ENCODE measurements at places on chromosomes 1 and 21. TPM values are rescaled to one million over a fixed set of nuclear protein-coding genes. Genes with fewer than 3 reads are reported as not detected.
A peak's percentile ranks its signal among the peaks of the same experiment; 100 is the strongest.

GRCh38 chr1:90135286-90135685, 140.4 kb downstream of the ZNF326 start:
- no peak overlapping the region for H3K4me3 ChIP-seq
- H3K27ac ChIP-seq, result no peak overlapping the region
- no peaks in the 10 kb centered on the region for H3K4me1 ChIP-seq
- no peaks in the 10 kb centered on the region for H3K27me3 ChIP-seq
- no peaks in the 10 kb centered on the region for H3K36me3 ChIP-seq
- DNase-seq, result no peak

DNA sequence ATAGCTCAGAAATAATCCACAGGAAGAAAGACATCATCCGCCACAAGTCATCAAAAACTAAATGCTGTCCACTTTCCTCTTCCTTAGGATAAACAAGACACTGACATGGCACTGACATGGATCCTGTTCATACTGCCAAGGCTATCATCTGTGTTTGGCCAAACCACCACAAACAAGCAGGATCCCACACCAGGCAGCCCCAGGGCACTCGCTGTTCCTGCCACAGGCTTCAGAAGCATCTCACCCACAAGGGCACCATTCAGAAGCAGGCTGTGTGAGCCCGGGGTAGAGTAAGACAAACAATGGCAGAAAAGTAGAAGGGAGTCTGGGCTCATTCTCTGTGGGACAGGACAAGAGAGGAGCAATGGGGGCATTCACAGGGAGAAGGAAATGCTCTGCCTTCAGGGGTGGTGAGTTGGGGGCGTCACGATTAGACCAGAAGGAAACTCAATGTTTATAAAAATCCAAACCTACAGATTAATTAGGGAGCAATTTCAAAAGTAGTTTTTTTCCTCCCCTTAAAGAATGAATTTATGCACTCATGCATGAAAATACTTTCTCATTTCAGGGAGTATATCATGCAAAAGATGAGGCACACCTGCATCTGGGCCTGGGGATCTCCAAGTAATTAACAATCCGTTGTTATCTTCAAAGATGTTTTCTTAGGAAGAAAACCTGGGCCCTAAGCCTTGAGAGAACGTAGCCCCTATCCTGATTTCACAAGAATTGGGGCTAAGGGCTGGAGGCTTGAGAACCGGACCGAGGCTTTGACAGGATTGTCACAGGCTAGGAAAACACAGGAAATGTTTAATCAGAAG, 43.3 kb upstream of the ATP1A1 start:
- no peak overlapping the region for H3K4me3 ChIP-seq
- H3K27me3 ChIP-seq, result no peaks in the 10 kb centered on the region
- H3K4me1 ChIP-seq, result no peaks in the 10 kb centered on the region
- H3K36me3 ChIP-seq, result no peaks in the 10 kb centered on the region
- no peak for DNase-seq

The UMODL1 gene
- total RNA-seq, result not detected

The GBP4 gene
- 2.5 TPM for total RNA-seq

DNA sequence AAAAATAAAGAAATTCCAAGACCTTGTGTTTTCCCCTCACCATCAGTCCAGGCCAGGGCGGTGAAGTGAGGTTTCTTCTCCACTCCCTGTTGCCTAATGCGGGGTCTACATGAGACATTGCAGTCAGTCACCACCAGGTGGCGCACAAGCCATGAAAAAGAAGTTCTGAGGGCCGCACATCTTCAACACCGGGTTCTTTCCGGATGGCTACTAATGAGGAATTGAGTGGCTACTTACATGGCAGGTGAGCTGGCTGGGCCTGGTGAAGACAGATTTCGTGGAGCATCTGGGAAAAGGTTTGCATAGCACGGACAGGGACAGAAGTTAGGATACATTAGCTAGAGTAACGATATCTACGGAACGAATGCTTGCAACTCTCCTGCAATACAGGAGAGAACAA, 15.8 kb upstream of the S100A11 start:
- no peaks in the 10 kb centered on the region for H3K36me3 ChIP-seq
- peaks cover 17% of the 10 kb centered on the region for H3K4me1 ChIP-seq
- H3K4me3 ChIP-seq, result no peak overlapping the region
- H3K27me3 ChIP-seq, result no peaks in the 10 kb centered on the region

The LRRC7 gene
- total RNA-seq, result not detected

DNA sequence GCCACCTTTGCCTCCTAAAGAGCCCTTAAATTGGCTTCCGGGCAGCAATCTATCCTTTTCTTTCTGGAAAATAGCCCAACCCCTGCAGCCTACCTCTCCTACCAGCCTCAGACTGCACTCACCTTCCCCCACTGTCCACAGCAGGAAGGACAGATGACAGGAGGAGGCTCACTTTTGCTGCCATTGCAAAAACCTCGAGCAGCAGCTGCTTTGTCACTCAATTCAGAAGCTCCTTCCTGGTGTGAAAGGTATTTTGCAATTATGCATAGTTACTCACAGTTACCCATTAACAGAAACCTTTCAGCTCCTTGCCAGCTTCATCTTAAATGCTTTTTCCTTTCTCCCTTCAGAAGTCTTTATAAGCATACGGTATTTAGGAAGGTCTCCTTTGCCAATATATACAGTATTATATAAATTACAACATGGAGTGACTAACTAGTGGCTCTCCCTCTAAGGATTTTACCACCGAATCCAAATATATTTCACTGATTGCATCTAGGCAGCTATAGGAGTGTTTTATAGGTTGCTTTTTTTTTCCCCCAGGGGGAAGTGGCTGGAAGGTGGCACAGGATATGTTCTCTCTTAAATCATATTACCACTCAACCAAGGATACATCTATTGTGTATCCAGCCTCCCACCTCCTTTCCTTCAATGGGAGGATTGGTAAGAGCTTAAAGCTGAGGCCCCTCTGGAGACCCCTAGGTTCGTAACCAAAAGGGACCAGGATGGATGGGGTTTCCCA, 142.1 kb upstream of the IPO9 start:
- no peaks in the 10 kb centered on the region for H3K4me1 ChIP-seq
- H3K4me3 ChIP-seq, result no peak overlapping the region
- DNase-seq, result no peak
- H3K27ac ChIP-seq, result no peak overlapping the region
- no peaks in the 10 kb centered on the region for H3K27me3 ChIP-seq

DNA sequence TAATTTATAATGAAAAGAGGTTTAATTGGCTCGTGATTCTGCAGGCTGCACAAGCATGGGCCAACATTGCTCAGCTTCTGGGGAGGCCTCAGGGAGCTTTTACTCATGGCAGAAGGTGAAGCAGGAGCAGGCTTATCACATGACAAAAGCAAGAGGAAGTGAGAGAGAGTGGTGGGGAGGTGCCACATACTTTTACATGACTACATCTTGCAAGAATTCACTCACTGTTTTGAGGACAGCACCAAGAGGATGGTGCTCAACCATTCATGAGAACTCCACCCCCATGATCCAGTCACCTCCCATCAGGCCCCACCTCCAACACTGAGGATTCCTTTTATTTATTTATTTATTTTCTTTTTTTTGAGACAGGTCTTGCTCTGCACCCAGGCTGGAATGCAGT, 5.5 kb upstream of the PLEKHM2 start:
- H3K27ac ChIP-seq, result no peak overlapping the region
- no peak overlapping the region for H3K4me3 ChIP-seq
- peaks cover 17% of the 10 kb centered on the region for H3K4me1 ChIP-seq
- no peaks in the 10 kb centered on the region for H3K27me3 ChIP-seq
- DNase-seq, result no peak

GRCh38 chr1:221761354-221762002, 19.6 kb upstream of the DUSP10 start:
- no peak overlapping the region for H3K4me3 ChIP-seq
- H3K27ac ChIP-seq, result no peak overlapping the region
- no peak for DNase-seq
- H3K36me3 ChIP-seq, result no peaks in the 10 kb centered on the region
- H3K27me3 ChIP-seq, result no peaks in the 10 kb centered on the region
- H3K4me1 ChIP-seq, result no peaks in the 10 kb centered on the region

DNA sequence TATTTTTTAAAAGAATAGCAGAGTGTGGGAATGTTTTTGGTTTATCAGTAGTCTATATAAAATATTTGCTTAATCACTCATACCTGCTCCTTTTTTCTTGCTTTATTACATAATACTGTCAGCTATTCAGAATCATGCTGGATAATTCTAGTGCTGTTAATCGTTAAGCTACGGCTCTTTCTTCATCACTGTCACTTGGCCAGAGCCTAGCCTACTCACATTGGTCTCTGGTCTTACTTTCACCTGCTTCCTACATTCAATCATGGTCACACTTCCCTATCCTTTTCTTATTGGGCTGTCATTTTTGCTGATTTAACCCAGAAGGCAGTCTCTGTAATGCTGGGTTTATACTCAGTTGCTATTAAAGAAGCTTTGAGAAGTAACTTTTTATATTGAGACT, 2.5 kb downstream of the KLHL20 start:
- H3K4me3 ChIP-seq, result no peak overlapping the region
- no peak overlapping the region for H3K27ac ChIP-seq
- H3K4me1 ChIP-seq, result peaks cover 8% of the 10 kb centered on the region
- DNase-seq, result no peak

- no peaks in the 10 kb centered on the region for H3K36me3 ChIP-seq
- no peaks in the 10 kb centered on the region for H3K27me3 ChIP-seq
- no peak for DNase-seq
- peaks cover 32% of the 10 kb centered on the region for H3K4me1 ChIP-seq
- peak overlapping the region; percentile 87 for H3K27ac ChIP-seq
- H3K4me3 ChIP-seq, result no peak overlapping the region
These were observed 43.7 kb upstream of the PSEN2 start for GRCh38 chr1:226826479-226827261.

The MAP1LC3C gene
- total RNA-seq, result 6.7 TPM

The SPATC1L gene
- total RNA-seq, result 5.8 TPM

DNA sequence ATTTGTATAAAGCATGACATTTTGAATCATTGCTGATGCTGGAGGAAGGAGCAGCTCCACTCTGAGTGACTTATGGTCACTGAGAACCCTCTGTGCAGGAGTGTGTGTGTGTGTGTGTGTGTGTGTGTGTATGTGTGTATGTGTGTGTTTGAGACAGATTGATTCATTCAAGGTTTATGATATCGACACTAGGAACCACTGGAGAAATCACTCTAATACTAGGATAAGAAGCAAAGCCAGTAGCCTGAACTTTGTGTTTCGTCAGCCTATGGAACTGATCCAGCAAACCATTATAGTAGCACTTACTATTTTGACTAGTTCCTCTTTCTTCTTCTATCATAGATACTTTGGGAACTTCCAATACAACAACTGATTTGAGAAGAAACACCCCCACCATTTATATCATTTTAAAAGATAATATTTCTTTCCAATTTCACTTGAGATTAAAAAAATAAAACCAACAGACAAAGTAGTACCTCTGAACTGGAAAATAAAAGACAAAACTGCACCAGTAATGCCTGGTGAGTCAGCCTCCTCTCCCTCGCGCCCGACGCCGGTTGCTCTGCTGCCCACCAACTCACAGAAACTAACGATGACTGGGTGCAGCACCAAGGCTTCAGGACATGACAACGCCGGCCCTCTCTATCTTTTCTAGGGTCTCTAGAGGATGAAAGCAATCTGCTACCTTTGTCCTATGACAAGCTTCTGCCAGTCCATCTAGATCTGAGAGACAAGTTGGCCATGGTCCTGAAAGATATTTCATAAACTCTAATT, 20.9 kb downstream of the SLAMF1 start:
- H3K4me3 ChIP-seq, result no peak overlapping the region
- H3K27me3 ChIP-seq, result no peaks in the 10 kb centered on the region
- no peak for DNase-seq

The CAPN2 gene
- total RNA-seq, result 167 TPM

DNA sequence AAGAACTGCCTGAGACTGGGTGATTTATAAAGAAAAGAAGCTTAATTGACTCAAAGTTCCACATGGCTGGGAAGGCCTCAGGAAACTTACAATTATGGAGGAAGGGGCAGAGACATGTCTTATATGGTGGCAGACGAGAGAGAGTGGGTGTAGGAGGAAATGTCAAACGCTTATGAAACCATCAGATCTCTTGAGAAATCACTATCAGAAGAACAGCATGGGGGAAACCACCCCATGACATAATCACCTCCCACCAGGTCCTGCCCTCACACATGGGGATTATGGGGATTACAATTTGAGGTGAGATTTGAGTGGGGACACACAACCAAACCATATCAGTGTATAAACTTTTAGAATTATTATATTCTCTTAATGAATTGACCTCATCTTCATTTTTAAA, 335.9 kb upstream of the DPYD start:
- no peak overlapping the region for H3K27ac ChIP-seq
- H3K36me3 ChIP-seq, result no peaks in the 10 kb centered on the region
- H3K4me1 ChIP-seq, result no peaks in the 10 kb centered on the region
- DNase-seq, result no peak
- H3K4me3 ChIP-seq, result no peak overlapping the region

The FCRL6 gene
- not detected for total RNA-seq

The CFAP57 gene
- not detected for total RNA-seq

DNA sequence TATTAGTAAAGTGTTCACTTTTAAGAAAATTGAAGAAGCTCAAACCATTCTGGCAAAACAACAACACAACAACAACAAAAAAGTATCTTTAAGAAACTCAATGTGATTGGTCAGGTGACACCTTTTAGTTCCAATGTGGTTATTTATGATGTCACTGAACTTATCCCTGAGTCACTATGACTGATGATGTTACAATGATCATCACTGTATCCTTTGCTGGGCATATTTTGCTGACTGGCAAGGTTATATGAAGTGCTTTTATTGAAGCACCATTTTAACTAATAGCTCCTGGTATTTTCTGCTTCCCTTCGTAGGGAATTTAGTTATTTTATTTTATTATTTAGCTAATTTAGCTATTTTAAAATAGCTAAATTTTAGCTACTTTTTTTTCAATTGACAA, at the start of gene TEX50:
TEX50 (plus strand) TSS at position 223 of the 400 bp plus-strand sequence. CDS start 184 bp downstream, outside the sequence.
- no peak for DNase-seq
- H3K4me3 ChIP-seq, result no peak within 1 kb of the TSS
- H3K27me3 ChIP-seq, result no peaks in the 10 kb centered on the region
- no peaks in the 10 kb centered on the region for H3K36me3 ChIP-seq

The NMNAT2 gene
- total RNA-seq, result 0.26 TPM

DNA sequence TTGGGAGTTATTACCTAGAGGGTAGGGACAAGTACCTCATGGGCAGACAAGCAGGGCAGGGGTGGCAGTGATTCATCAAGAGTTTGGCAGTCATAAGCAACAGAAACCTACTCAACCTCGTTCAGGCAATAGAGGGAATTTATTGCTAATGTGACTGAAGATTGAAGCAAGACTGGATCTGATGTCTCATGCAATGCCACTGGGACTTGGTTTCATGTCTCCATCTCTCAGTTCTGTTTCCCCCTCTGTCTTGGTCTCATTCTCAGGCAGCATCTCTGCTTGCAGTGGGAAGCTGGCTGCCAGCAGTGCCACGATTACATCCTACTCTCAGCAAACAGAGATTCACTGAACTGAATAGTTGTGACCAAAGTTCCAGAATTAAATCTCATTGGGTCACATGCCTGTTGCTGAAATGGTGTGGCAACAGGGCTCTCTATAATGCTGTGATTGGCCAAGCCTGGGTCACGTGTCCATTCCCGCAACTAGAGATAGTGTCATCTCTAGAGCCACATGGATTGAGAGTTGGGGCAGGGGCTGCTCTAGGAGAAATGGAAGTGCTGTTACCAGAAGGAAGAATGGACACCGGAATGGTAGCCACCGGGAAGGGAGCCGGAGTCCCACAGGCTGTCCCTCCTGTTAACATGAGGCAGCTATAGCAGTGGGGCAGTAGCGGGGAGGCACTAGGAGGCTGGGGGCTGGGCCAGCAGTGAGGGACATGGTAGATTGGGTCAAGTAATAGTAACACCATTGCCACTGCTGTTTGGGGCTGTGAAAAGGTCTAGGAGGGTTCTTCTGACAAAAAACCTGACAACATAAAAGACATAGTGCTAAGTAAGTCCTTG, 3.9 kb upstream of the CDC42 start:
- H3K27ac ChIP-seq, result peak overlapping the region; percentile 72
- H3K4me3 ChIP-seq, result no peak overlapping the region
- H3K4me1 ChIP-seq, result peaks cover 48% of the 10 kb centered on the region
- H3K36me3 ChIP-seq, result no peaks in the 10 kb centered on the region

The LCE3E gene
- total RNA-seq, result 10.0 TPM

All from esophagus squamous epithelium (tissue), 5 donors.